ENCODE measurements at places on chromosomes 7 and 10.

DNA sequence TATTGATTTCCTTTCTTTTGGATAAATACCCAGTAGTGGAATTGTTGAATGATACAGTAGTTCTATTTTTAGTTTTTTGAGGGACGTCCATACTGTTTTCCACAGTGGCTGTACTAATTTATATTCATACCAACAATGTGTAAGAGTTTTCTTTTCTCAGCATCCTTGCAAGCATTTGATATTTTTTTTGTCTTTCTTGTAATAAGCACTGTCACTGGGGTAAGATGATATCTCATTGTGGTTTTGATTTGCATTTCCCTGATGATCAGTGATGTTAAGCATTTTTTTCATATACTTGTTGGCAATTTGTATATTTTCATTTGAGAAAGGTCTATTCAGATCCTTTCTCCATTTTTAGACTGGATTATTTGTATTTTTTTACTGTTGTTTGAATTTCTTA lies 308.7 kb downstream of the PTEN start:
- DNase-seq, result no peak

DNA sequence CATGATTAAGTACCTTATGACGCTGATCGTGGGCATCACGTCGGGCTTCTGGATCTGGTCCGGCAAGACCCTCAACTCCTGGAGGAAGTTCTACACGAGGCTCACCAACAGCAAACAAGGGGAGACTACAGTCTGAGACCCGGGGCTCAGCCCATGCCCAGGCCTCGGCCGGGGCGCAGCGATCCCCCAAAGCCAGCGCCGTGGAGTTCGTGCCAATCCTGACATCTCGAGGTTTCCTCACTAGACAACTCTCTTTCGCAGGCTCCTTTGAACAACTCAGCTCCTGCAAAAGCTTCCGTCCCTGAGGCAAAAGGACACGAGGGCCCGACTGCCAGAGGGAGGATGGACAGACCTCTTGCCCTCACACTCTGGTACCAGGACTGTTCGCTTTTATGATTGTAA lies 2.5 kb downstream of the FZD1 start:
- no peak for DNase-seq

DNA sequence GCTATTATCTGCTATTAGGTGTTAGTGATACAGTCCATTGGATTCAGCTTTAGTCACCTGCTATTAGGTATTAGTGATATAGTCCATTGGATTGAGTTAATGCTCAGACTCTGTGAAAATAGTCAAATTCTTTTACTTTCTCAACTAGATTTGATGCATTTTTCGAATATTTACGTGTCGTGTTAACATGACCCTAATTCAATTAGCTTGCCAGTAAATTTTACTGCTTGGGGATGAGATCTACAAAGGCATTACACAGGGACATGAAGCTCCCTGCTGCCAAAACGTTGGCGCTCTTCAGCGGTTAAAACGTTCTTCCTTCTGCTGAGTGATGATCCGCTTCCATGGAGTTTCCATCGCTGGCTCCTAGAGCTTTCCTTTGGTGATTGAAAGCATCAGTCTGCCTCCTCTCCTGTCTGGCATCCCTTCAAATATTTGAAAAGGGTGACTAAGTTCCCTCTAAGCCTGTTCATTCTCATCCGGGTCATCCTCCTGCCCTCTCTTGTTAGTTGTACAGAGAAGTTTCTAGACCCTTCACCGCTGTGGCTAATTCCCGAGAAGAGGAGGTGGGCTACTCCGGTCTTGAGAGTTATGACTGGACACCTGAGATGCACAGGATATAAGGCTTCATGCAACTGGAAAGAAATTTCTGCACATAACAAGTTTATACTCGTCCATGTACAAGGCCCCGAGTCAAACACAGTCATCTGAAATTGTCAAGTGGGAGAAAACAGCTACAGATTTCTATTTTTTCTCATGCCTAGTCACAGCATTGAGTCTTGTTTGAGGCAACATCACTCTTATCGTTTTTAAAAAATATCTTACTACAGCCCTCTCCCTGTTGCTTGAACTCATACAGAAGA lies 254.0 kb downstream of the KLF6 start:
- DNase-seq, result no peak

- no peak for DNase-seq
These were observed 973 bp downstream of the ATAD1 start for GRCh38 chr10:87816898-87817608.

- no peak for DNase-seq
These were observed at the start of gene SLC4A2 for GRCh38 chr7:151059367-151060112. SLC4A2 (plus strand) TSS chr7:151059589; CDS start chr7:151061988, 2,399 bp downstream.

DNA sequence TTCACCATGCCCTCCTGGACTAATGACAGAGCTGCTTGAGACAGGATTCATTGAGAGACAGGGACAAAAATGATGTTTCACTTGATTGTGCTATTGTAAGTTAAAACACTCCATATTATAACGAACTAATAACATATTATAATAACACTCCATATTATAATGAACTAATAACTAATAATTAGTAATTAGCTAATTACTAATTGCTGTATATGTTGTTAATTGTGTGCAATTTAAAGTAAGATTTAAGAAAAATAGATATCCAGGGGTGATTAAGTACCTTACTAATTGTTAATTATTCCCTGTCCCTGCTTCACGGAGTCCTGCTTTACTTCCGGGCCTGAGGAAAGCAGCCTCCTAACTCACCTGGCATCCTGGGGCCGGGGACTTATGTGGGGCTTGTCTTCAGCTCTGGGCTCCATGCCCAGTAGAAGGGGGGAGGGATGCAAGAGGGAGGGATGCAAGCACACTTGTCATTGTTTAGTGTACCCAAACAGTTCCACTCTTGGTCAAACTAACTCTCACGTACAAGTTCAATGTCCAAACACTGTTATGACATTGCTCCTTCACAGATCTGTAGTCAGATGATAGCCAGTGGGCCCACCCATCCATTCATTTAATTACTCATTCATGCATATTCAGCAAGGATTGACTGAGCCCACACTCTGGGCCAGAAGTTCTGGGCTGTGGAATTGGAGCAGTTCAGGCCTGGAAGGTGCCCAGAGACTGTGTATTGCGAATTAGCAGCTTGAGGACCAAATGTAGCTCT lies 53.8 kb downstream of the COL13A1 start:
- no peak for DNase-seq

DNA sequence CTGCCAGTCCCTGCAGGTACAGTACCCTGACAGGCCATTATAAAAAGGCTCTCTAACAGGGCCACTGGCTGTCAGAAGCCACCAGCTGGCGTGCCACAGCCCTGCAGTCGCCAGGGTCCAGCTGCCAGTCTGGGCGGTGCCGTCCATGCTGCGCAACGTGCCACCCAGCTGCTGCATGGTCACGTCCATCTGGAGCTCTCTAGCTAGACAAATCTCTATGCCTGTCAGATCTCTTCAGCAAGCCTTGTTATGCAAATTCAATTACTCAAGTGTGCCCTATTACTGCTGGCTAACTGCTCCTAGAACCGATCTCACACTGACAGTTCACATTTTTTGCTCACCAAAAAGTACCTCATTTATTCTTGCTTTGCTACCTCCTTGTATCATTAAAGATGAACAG lies 75.9 kb downstream of the HIBADH start:
- DNase-seq, result no peak

Measured in HS-5 (cell line).